EL (cell line): ENCODE measurements at places on chromosomes 12 and 14.

GRCh38 chr14:96362071-96362964, 823 bp downstream of the ATG2B start:
- DNase-seq, result peak; percentile 23

GRCh38 chr12:72547573-72547972, 275.4 kb downstream of the TRHDE start:
- peak; percentile 31 for DNase-seq

DNA sequence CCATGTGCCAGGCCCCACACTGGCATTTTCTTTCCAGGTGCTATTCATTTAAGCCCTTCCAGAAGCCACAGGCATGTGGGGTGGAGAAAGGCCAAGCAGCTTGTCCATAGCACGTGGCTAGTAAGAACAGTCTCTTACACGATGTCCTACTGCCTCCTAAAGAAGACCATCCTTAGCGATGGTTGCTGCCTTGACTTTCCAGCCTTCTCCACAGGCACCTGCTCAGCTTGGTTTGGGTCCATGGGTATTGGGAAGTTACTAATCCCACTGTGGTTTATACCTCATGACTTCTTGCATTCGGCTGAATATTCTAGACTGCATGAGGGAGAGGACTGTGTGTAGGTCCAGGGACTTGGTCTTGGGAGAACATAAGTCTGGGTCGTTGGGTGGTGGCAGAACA, 49.2 kb downstream of the NINJ2 start:
- DNase-seq, result no peak

GRCh38 chr12:42296503-42297109, 29.3 kb downstream of the ZCRB1 start:
- peak; percentile 9 for DNase-seq

DNA sequence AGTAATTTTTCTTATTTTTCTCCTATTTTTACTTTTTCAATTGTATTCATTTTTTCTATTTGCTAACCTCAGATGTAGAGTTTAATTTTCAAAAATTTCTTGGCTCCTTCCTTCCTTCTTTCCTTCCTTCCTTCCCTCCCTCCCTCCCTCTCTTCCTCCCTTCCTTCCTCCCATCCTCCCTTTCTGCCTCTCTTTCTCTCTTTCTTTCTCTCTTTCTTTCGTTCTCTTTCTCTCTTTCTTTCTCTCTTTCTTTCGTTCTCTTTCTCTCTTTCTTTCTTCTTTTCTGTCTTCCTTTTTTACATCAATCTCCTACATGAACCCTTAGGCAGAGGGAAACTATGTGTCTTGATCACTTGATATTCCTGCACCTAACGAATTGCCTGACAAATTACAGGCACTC, 12.4 kb upstream of the GYS2 start:
- DNase-seq, result no peak

- DNase-seq, result no peak
These were observed 6.8 kb downstream of the PFKM start for GRCh38 chr12:48125985-48126384.
